ENCODE measurements at places on chromosomes 1 and 21.

- no peak for DNase-seq
Observed at GRCh38 chr1:211925016-211925415, 94.5 kb upstream of the LPGAT1 start.

DNA sequence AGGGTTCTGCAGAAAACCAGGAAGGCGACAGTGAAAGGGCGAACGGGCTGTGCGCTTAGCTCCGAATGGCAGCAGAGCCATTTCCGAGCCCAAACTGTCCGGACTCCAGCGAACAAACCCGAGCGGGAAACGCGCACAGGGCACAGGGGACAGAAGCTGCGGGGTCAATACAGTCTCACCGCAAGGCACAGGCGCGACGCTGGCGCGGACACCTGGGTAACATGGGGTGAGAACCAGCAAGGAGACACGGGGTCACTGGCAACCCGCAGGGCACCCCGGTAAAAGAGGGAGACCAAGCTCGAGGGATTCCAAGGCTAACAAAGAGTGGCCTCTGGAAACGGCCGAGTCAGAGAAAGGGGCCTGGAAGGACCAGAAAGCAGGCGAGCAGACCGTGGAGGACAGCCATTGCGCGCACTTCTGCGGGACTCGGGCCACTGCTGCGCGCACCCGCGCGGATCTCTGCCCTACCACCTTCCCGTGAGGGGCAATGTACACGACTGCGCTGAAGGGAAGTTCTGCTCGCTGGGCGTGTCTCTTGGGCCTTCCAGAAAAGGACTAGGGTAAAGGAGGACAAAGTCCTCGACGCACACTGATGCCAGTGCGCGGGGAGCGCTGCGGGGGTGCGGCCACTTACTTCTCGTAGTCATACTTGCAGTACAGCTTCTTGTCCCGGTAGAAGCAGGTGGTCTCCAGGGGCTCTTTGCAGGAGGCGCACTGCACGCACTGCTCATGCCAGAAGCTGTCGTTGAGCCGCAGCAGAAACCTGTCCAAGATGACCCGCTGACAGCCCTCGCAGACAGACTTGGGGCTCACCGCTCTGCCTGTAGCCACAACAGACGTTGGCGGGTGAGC, 3.8 kb downstream of the LMX1A start:
- no peak for DNase-seq

GRCh38 chr1:43818691-43819090, 111.4 kb downstream of the ST3GAL3 start:
- DNase-seq = no peak

DNA sequence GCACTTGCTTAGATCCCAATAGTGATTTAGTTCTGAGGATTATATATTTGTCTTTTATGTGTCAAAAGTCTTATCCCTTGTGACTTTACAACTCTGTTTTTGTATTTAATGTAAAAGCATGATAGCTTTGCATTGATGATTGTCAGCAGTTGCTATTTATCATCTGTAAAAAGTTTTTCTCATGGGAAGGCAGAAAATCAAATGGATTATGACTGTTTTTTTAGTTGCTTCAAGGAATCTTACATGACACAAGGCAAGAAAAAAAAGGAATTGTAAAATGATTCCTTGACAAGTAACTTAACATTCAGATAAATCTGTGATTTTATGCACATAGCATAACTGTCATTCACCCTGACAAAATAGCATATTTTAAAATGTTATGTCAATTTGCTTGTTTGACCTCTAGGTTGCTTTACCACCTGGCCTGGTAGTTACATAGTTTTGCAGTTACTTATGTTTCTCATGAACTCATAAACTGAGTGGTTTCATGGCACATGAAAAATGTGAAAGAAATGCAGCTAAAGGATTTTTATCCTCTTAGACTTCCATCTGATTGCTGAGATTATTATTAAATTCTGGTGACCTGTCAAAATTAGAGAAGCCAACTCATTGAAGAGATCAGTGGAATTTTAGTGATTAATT, 622.6 kb downstream of the ADGRL2 start:
- no peak for DNase-seq

- no peak for DNase-seq
Observed at GRCh38 chr1:2206813-2207487, 12.4 kb upstream of the FAAP20 start.

DNA sequence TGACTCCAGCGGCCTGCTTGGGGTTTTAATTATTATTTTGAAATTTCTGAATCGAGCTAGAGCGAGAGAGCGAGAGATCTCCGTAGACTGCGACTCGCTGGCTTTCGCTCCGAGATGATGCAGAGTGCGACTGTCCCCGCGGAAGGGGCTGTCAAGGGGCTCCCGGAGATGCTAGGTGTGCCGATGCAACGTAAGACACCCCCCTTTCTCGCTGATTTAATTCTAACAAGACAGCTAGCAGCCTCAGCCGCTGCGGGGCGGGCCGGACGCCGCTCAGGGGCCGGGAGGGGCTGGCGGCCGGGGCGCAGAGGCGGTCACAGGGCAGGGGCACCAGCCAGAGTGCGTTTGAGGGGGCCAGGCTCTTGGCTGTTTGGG, 339 bp downstream of the LHX4 start:
- DNase-seq = no peak

DNA sequence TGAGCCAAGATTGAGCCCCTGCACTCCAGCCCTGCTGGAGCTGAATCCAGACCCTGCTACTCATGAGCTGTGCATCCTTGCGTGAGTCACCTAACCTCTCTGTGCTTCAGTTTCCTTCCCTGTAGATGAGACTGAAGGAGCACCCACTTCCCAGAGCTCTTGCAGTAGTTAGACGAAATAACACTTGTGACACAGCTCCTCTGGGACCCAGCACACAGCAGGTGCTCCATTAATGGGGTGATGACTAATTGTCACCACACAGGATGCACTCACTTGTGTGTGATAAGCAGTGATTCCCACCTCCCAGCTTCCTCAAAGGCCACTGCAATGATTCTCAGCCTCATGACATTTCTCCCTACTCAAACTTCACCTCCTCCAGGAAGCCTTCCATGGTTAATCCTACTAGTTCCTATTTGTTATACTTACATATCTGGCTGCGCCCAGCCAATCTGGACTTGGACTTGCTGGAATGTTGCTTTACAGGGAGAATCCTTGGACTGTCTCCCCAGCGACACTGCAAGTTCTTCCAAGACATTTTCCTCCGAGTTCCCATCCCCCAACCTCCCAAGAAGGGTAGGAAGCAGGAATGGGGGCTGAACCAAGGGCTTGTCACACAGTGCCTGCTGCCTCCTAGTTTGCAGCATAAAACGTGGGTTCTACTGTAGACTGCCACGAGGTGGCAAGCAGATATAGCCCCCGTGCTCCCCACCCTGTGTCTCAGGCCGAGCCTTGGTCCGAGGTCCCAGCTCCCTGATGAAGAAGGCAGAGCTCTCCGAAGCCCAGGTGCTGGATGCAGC, 17.2 kb downstream of the DRAXIN start:
- DNase-seq = no peak

GRCh38 chr21:45335761-45336534, 48.3 kb upstream of the POFUT2 start:
- DNase-seq = no peak

- no peak for DNase-seq
Observed at GRCh38 chr1:184032306-184032929, 5.1 kb downstream of the COLGALT2 start.

DNA sequence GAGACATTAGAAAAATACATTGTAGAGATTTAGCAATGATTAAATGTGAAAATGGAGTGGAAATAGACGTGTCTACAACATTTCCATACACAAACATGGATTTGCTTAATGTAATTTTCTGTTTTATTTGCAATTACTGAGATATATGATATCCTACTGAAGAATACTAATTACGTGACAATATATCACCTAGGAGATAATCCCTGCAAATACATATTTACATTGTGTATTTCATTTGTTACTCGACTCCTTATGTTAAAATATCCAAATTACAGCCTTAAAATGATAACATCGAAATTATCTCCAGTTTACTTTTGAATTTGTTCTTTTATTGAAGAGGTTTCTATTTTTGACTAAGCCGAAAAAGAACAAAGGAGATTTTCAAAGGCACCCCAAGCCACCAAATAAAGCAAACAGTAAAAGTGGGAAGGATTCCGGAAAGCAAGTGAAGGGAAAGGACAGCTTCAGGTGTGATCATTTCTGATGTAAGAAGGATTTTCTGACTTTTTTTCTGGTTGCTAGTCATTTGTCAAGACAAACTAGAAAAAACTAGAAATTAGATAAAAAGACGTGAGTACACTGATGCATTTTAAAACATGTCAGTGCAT, 7.9 kb downstream of the LHX4 start:
- DNase-seq = no peak

DNA sequence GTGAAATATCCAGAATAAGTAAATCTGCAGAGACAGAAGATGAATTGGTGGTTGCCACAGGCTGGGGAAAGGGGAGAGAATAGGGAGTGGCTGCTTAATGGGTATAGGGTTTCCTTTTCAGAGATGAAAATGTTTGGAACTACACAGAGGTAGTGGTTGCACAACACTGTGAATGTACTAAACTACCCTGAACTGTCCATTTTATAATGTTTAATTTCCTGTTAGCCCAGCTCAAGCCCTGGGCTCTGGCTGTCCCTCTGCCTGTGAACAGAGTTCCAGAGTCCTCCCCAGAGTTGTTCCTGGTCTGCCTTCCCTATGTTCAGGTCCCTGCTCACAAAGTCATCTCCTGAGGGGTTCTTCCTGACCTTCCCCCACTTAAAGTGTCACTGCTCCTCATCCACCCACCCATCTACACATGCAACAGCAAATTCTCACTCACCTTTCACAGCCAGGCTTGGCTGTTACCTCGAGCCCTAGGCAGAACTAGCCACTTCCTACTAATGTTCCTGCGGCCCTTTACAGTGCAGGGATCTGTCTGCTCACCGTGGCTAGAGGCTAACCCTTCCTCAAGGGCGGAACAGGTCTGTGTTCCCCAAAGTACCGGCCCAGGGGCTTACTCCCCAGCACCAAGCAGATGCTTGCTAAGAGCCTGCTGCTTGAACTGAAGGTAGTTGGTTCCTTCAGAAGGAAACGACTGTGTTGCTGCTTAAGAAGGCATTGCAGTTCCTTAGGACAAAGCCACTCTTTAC, 22.4 kb downstream of the DHCR24 start:
- DNase-seq = no peak

GRCh38 chr1:173126421-173126820, 75.7 kb upstream of the TNFSF18 start:
- DNase-seq = no peak

DNA sequence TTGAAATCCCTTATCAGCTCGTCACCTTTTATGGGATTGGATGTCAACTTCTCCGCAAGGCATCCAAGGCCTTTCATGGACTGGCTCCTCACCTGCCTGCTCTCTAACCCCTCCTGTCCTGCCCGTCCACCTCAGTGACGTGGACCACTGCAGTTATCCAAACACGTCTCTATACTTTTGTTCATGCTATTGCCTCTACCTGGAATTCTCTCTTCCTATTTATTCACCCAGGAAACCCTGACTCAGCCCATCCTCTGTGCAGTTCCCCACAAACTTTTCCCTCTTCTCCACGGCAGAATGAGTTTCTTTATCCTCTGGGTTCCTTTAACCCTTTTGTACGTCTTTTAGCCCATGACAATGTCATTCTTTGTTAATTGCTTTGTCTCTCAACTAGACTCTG, 5.1 kb upstream of the UTP25 start:
- no peak for DNase-seq

DNA sequence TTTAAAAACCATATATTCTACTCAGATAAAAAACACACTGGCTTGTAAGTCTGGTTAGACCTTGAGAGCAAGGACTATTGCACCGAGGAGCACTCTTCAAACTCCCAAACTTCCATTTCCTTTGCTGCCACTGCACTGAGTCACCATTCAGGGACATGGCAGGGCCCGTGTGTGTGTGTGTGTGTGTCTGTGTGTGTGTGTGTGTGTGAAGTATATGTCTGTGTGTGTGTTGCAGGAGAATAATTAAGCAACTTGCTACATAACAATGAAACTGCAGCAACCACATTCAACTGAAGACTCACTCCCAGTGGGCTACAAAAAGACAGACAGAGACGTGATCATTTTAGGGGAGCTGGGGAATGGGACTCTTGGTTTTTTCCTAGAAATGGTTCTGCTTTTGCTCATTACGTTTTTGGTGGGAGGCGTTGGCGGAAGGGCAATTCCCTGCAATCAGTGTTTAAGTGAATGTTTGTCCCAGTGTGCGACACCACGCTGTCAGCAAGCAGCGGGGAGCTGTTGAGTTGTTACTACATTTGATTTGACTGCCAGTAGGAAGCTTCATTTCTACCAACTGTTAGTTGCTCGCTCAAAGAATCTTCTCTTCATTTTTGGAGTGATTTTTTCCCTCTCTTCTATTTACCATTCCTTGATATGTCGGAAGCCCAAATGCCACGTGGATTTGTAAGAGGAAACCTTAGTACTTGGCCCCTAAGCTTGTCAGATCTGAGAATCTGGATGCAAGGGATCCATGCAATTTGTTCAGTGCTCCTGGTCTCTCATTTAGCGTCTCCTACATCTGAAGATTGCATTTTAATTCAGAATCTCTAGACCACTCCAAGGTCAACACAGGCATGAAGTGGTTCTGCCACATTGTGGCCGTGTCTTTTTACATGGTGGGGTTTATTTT, 36.1 kb downstream of the ESRRG start:
- DNase-seq = no peak

- DNase-seq = no peak
Observed at GRCh38 chr1:153769221-153769620, 6.0 kb upstream of the SLC27A3 start.

- DNase-seq = no peak
Observed at GRCh38 chr21:32378956-32379355, 13.9 kb downstream of the URB1 start.

GRCh38 chr1:42454403-42454802, 1.4 kb downstream of the ZMYND12 start:
- DNase-seq = no peak

DNA sequence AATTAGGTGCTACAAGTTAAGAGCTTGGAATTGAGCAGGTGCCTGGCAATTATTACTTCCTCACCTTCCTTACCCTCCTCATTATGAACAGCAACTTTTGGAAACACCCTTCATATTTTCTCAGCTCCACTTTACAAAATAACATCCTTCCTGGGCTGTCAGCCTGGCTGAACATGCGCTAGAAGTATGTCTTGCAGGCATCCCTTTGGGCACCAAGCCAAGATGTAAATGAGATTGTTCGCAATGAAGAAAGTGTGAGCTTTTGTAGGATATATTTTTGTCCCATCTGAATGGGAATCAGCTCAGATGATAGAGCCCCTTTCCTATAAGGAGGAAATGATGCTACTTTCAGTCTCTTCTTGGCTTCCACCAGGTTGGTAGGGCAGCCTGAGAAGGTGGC, 245.9 kb downstream of the KAZN start:
- DNase-seq = no peak

- DNase-seq = no peak
Observed at GRCh38 chr1:7255303-7256058, 470.2 kb downstream of the CAMTA1 start.
